ENCODE measurements at places on chromosomes 11 and 22.

DNA sequence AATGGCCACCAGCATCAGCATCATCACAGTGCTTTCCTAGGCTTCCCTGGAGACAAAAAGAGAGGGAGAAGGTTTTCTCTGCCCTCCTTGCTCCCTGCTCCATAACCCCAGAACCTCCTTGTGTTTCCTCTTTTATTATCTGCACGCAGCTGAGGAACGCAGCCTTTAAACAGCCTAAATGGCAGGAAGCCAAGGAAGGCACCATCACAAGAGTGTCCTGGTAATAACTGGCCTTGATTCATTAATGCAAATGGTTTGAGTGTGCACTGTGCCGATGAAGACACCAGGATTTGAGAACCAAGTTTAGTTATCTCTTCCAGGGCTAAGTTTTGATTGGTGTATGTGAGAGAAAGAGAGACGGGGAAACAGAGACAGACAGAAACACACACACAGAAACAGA is 29.4 kb upstream of the DRD2 start:
- no peak for DNase-seq

GRCh38 chr11:112016088-112016764 is 9.0 kb upstream of the DLAT start:
- DNase-seq: no peak

DNA sequence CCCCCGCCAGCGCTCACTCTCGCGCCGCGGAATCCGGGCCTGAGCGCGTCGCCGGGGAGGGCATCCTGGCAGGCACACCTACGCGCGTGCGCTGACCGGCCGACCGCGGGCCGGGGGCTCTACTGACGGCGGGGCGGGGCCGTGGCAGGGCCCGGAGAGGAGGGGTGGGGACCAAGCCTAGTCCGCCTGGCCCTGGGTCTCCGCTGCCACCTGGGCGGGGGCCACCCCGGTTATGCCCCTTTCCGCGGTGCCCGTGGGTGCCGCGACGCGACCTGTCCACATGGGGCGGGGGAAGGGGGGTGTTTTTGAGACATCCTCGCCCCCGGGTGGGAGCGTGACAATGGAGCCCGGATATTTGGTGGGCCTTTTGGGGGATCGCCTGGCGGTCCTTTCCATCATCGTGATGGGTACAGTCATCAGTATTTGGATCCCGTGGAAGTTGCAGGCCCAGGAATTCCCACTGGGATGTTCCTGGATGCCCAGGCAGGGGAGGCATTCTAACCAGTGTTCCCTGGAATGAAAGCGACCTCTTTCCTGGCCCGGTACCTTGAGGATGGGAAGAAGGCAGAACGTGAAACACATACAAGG is 2.2 kb downstream of the NCAM1 start:
- no peak for DNase-seq

- DNase-seq: no peak
Observed at GRCh38 chr22:46961591-46962295, 199.3 kb downstream of the TBC1D22A start.

DNA sequence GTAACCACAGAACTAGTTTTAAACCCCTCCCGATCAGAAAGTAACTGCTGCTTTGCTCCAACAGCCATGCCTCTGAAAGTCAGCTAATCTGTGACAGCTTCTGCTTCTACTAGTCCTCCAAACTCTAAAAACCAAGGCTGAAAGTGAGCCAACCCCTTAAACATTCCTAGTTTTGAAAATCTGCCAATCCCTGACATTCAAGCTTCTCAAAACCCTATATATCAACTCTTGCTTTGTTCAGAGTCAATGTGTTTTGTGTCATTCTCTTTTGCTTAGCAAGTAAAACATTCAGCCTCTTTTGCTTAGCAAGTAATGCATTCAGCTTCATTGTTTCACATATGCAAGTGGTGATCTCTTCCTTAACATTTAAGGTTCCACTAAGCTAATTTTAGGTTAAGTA is 56.9 kb downstream of the ATG16L2 start:
- no peak for DNase-seq

DNA sequence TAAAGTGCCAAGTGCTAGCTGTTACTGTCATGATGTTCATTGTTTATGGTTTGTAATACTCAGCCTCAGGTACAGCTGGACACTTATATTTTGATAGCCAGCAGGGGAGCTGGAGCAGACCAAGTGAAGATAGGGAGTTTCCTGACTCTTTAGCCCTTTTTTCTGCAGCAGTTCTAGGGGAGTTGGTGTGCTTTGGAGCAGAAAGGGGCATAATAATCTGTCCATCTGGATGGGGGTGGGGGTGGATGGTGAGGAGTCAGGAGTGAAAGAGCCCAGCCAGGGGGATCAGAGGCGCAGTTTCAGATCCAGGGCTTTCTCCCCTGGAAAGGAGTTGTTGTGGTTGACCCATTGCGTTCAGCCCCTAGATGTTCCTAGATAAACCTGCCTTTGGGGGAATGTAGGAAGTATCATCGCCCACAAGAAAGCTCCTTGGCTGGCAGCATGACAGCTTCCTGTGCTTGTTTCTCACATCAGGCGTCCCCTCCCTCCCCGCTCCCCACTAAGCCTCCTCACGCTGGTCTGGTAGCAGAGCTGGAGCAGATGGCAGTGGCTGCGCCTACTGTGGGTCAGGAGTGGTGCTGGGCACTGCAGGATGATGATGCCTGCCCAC is 41.9 kb downstream of the MED15 start:
- no peak for DNase-seq

GRCh38 chr11:65390996-65391395 is 4.6 kb downstream of the FRMD8 start:
- no peak for DNase-seq

DNA sequence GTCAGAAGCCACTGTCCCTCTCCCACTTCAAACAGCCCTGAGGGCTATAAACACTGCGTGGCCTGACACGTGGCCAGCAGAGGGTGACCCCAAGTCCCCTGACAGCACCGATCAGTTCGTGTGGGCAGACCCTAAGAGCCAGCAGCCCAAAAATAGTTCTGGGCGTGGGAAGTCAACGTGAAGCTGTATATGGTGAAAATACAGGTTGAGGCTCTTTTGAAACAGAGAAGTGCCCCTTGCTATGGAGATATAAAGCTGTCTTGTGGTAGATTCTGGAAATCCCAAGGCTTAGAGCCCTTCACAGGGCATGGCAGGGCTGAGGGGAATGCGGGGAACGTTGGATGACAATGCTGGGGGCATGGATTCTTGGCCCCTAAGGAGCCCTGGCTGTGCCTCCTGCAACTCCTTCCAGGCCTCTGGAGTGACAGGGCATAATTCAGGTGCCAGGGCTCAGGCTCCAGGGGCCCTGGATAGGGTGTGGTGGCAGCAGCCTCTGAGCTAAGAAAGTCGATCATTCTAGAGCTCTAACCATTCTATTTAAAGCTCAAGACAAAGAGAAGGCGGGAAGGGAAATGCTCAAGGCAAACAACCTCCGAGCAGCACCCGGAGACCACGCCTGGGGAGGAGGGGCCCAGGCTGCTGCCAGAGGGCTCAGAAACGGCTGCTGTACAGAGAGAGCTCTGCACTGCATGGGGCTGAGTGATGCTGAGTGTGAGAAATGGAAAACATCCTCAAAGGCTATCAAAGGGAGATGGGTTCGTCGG is 60.4 kb upstream of the CD5 start:
- no peak for DNase-seq

DNA sequence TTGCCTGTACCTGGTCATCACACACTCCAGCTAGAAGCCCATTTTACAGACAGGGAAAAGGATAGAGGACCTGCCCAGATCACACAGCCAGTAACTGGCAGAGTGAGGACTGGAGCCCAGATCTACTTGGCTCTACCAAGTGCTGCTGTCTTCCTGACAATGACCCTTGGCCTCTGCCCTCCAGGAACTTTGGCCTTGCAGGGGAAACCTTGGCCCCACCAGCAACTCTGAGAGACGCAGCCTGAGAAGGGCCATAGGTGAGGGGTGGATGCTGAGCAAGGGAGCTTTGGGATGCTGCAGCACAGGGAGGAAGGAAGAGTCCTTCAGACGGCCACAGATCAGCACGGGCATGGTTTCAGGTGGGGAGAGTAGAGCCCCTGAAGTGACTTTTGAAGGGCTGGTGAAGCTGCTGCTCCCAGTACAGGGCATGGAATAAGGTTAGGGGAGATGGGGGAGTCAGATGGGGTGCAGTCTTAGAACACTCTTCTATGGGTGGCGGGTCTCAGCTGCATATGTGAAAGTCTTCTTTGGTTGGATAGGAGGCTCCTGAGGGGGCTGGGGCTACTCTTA is 2.0 kb upstream of the CAPN5 start:
- DNase-seq: no peak
